ENCODE measurements at places on chromosomes 13 and 19.
A peak's percentile ranks its signal among the peaks of the same experiment; 100 is the strongest.

DNA sequence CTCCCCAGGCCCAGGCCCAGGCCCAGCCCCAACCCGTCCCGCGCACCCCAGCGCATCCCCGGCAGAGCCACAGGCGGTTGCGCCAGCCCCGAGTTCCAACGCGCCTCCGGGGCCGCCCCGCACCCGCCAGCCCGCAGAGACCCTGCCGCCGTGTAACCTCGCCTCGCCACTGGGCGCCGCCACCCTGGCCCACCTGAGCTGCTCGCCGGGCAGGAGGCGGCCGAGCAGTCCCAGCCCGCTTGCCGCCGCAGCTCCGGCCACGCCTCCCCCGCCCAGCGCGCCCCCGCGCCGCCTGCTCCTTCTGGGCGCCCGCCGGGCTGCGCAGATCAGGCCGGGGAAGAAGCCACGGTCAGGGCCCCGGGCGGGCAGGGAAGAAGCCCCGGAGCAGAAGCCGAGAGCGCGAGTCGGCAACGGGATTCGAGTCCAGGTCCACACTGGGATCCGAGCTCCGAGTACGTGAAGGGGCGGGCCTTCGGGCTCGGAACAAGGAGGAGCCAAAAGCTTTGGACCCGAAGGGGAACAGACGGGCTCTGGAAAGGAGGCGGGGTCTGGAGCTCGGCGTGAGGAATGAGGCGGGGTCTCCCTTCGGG is at the start of gene MBOAT7:
MBOAT7 (minus strand) TSS at position 436 of the 590 bp plus-strand sequence. CDS start 1,072 bp downstream, outside the sequence.
- no peak for DNase-seq

- no peak for DNase-seq
Observed at GRCh38 chr13:37919329-37919880, 49.8 kb upstream of the TRPC4 start.

GRCh38 chr13:27151798-27152599 is 19.6 kb downstream of the USP12 start:
- DNase-seq, result no peak

GRCh38 chr19:50344661-50345318 is 15.6 kb upstream of the KCNC3 start:
- no peak for DNase-seq

DNA sequence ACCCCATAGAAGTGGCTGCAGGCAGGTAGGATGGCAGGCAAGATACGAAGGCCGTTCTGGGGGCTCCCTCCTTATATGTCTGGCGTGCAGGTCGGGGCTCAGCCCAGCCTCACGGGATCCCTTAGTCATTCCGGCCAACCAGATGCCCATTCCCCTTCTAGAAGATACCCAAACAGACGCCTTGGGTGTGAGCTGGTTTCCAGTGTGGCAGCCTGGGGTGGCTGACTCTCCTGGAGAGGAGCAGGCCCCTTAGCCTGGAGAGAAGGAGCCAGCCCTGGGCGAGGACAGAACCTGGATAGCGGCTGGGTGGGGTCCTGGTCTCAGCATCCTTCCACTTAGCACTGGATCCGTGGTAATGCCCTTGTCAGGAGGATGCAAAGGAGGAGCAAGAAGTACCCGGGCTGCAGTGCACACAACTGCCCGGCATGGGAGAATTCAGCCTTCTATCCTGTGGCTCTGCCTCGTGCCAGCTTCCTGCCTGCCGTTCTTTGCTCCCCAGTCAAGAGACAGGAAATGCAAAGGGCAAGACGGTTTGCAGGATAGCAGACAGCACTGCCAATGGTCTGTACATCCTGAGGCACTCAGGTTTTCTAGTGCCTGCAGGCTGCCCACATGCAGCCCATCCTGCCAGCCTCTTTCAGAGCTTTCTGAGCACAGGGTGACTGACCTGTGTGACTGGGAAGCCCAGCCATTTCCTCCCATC is 56.7 kb upstream of the WASF3 start:
- no peak for DNase-seq

DNA sequence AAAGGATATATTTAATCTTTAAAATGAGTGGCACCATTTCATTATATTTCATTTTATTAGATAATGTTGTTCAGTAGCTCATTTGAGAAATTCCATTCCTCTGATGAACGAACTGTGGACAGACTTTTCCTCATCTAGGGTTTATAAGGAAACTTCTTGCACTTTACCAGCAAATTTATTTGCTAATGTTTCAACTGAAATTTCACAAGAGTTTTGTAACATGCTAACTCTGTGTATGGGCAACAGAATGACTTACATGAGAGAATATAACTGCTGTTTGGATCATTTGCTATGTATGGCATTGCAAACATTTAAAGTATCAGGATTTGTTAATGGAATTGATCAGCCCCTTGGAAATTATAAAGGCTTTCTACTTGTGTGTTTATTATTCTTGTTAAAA is 3.7 kb upstream of the IRS2 start:
- DNase-seq, result no peak

GRCh38 chr13:33806470-33807248 is 11.3 kb upstream of the RFC3 start:
- DNase-seq, result no peak

GRCh38 chr13:62524061-62524460 is 1108.4 kb upstream of the PCDH20 start:
- DNase-seq, result no peak

DNA sequence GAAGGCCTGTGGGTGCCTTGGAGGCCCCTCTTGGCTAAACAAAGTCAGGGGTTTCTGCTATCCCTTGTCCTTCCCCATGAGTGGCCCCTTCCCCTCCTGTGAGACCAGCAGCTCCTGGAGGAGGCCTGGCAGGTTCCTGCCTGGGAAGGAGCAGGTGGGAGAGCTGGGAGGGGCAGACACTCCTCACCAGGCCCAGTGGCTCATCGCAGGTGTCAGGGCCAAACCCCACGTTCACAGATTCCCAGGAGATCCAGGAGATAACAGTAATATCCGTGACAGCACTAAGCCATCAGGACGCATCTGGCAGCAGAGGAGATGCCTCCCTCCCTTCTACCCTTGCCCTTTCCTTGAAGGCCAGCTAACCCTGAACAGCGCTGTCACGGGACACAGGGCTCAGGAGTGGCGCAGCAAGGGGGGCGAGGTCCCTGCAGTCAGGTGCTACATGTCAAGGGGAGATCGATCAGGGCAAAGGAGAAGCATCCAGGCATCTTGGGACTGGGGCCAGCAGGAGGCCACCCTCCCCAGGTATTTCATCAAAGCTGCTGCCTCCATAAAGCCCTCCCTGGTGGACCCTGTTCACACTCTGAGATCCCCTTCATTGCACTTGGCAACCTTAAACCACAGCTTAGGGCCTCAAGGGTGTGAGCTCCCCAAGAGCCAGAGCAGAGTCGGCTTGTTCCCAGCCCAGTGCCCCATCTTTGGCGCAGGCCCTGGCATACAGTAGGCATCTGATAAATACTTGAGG is 4.8 kb downstream of the CEBPA start:
- no peak for DNase-seq

DNA sequence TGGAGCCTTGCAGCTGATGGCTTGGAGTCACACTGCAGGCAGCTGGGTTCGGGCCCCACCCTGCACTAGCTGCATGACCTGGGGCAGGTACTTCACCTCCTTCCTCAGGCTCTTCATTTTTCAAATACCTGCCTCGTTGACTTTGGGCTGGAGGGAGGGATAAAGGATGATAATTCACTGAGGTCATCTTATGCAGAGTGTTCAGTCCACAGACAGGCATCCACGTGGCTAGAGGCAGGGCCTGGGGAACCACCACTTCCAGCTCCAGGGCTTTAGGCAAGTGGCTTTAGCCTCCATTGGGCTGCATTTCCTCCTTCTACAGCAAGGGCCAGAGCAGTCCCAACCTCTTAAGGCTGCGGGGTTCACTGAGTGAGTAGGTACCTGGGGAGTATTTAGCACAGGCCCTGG is 84.8 kb downstream of the SIPA1L3 start:
- DNase-seq, result no peak

DNA sequence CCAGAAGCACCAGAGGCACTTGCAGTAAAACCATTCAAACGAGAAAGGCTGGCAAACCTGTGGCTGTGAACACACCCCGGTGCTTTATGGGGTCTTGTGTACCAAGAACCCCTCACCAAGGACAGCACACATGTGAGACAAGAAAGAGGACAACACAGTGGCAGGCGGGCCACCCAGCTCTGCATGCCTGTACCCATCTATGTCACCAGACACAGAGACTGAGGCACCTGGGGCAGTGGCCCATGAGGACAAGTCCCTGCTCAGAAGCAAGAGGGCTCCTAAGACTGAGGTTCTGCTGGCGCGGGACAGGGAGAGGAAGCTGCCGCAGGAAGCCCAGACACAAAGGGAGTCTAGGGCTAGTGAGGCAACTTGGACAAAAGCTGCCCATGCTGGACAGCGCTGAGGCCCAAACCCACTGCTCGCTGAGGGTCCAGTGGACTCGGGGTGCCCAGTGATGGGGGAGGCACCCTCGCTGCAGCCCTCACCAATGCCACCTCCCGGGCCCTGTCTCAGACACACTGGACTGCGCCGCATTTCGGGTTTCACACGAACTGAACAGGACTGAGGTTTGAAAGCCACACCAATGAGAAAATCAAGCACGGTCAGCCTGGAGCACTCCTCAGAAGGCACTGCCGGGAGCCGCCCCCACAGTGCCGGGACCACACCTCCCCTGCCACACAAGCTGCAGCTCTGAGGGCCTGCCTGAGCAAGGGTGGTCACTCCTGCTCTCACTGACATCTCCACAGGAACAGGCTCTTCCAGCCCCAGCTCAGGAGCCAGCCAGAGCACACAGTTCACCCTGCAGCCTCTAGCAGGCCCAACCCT is 232.7 kb downstream of the TUBA3C start:
- no peak for DNase-seq

- no peak for DNase-seq
Observed at GRCh38 chr13:112073245-112074138, 6.5 kb downstream of the SOX1 start.

GRCh38 chr13:110422913-110423688 is 116.0 kb downstream of the COL4A2 start:
- no peak for DNase-seq

- DNase-seq, result no peak
Observed at GRCh38 chr19:50315773-50316448, 13.3 kb downstream of the KCNC3 start.

DNA sequence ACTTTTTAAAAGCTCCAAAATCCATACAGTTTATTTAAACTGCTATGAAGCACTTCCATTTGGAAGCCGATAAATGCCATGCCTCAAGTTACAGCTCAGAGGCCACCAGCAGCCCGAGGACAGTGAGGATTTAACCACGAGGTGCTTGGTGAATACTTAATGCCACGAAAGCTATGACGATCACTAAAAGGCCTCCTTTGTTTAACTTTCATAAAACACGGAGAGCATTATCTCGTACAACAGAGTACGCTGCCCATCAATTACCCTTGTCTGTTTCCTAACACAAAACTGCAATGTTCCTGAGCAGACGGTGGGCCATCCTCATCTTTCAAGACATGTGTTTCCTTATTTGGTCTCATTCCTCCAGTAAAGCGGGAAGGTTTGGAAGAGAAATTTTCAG is 58.4 kb downstream of the PEPD start:
- no peak for DNase-seq

- DNase-seq, result no peak
Observed at GRCh38 chr13:113086031-113086750, 19.4 kb upstream of the F7 start.

DNA sequence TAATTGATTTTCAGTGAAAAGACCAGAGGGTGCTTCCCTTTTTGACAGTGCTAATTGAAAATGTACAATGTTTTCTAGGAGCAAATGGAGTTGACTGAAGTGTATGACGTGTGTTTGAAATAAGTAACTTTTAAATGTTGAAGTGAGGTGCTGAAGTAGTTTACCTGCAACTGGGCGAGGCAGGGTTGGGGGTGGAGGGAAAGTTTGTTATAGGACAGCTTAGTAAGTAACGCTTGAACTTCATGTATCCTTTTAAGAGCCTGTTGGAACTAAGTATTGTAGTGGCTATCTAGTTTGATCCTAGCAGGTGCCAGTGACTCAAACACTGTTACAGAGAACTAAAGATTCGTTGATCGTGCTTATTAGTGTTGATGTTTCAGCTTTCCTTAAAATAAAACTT is 5.9 kb downstream of the SLAIN1 start:
- DNase-seq, result no peak

DNA sequence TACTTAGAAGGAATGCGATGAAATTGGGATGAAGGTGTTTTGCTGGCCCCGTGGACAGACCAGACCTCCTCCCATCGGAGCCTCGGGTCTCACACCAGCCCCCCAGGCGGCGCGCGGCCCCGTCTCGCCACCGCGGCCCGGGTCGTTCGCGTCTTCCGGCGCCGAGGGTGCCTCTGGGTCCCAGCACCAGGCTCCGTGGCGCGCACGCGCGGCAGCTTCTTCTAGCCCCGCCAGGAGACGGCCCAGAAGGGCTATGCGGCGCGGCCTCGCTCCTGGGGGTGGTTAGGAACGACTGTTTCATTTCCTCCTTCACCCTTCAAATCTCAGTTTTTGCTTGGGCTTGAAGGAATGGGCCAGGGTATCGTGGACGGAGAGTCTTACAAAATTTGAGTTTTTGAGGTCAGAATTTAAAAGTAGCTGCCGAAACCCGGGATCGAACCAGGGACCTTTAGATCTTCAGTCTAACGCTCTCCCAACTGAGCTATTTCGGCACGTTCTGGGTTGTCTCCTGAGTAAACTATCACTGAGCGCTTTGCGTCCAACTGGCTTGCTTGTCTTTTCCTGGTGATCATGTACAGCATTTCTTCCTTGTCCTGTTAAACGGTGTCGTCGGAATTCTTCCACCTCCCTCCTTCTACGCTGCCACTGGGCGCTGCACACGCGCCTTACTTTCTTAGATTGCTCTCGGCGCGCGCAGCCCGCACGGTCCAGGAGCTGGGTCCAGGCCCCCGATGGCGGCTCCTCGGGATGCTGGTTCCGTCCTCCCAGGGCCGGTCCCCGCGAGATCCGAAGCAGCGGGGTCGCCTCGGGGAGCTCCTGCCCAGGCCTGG is 46.5 kb downstream of the TGDS start:
- peak; percentile 75 for DNase-seq

DNA sequence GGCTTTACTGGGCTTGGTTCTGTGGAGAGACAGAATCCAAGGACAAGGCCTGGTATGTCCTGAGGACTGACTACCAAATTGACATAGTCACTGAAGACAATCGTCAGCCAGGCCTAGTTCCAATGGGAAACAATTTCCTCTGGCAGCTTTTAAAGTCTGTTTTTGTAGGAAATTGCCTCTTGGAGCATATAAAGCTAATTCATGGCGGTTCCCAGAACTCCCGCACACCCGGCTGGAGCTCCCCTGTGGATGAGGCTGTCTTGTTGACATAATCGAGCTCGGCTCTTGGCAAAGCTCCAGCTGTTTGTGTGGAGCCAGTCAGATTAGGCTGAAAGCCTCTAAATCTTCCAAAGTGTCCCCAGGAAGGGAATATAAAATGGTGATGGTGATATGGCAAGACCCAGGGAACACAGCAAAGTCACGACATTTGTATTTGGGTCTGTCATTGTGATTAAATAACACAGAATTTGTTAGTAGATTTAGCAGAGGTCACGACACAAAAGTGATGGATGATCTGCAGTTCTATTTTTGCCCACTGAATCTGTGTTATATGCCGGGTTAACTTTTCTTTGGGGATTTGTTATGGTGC is 395.0 kb downstream of the PCDH9 start:
- peak; percentile 12 for DNase-seq

DNA sequence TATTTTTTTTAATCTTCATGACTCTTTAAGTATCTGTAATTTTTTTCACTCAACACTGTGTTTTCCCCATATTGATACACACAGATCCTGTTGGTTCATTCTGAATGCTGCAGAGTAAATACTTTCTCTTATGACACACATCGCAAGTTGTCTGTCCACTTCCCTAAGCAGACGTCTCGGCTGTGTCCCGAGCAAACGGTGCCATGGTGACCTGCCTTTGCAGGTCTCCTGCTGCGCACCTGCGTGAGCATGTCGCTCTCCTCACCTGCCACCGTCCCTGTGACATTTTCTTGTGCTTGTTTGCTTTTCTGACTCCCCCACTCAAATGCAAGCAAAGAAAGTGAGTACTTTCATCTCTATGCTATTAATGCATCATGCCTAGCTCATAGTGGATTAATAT is 57.8 kb downstream of the CCDC70 start:
- no peak for DNase-seq

GRCh38 chr13:25080773-25081172 is 15.2 kb upstream of the PABPC3 start:
- no peak for DNase-seq
